ENCODE measurements at places on chromosomes 2 and 18. TPM values are rescaled to one million over a fixed set of nuclear protein-coding genes. Genes with fewer than 3 reads are reported as not detected.

DNA sequence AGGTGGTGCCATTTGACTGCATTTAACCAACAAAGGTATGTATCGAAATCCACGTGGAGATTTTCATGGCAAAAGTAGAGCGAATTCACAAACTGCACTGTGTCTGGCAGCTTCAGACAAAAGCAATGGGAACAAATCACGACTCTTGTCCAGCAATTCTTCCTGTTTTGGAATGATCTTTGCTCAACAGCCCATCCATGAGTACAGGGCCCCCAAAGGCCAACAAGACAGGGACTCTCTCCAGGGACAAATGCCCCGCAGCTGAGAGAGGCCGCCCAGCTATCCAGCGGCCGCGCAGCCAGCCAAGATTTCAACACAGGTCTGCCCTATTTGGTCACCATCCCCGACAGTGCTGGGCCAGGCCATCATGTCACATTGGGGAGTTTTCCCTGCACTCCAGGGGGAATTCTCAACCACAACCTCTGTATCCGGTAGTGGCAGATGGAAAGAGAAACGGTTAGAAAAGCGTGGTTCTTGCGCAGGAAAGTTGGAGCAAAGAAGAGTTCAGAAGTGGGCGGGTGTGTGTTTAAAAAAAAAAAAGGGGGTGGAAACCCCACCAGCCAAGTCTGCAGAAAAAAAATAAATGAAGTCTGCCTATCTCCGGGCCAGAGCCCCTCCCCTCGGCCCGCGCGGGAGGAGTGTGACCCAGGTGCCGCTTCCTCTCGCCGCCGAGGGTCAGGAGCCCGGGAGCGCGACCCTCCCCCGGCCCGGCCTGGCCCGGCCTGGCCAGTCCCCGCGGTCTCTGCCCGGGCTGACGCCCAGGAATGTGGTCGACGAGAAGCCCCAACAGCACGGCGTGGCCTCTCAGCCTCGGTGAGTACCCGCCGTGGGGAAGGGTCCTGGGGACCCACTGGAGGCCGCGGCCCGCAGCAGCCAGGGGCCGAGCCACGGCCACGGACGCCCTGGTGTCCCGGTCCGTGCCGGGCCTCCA is at the start of gene GYPC:
GYPC (plus strand) TSS at position 659 of the 931 bp plus-strand sequence; CDS start at position 765, 106 bp downstream.
- H3K4me1 ChIP-seq, result peaks cover 32% of the 10 kb centered on the region
- peaks cover 23% of the 10 kb centered on the region for H3K36me3 ChIP-seq
- peak within 1 kb of the TSS; percentile 97 for H3K27ac ChIP-seq
- no peaks in the 10 kb centered on the region for H3K27me3 ChIP-seq
- H3K4me3 ChIP-seq, result peak within 1 kb of the TSS; percentile 91
- DNase-seq, result peak; percentile 67

DNA sequence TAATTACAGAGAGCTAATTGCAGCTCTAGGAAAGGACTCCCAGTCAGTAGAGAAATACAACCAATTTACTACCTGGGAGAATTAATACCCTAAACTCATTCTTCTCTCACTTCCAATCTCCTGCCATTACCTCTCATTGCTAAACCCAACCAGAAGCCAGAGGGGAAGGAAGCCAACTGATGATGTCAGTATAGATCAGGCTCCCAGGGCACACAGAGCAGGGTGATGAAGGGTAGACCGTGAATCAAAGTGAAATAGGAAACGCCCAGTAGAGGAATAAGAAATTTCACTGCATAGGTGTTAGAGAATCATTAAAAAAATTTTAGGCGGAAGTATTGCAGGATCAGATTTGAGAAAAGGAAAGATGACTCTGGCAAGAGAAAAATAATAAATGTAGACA is 456.8 kb upstream of the NXPH2 start:
- no peak overlapping the region for H3K27ac ChIP-seq
- no peak for DNase-seq
- no peaks in the 10 kb centered on the region for H3K27me3 ChIP-seq
- H3K4me1 ChIP-seq, result no peaks in the 10 kb centered on the region

DNA sequence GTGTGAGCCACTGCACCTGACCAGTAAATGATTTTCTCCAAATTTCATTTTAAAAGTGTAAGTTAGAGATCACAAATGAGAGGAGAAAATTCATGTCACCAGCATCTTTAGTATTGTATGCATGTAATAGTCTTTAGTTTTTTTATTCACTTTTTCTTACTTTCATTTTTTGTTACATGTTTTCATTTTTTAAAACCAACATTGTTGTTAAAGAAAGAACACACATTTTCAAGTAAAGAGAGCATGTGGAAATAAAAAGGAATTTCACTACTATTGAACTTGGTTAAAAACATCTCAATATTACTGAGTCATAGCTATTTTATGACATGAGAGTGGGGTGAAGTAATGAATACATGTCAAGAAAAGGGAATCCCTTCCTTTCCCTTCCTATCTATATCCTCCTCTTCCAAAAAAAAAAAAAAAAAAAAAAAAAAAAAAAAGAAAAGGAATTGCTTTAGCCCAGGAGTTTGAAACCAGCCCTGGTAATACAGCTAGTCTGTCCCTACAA is 29.1 kb upstream of the PMAIP1 start:
- H3K27me3 ChIP-seq, result peaks cover 3% of the 10 kb centered on the region
- no peak overlapping the region for H3K27ac ChIP-seq
- no peak for DNase-seq
- H3K36me3 ChIP-seq, result no peaks in the 10 kb centered on the region

GRCh38 chr2:3512086-3512485 is 7.2 kb downstream of the ADI1 start:
- no peak overlapping the region for H3K27ac ChIP-seq
- H3K27me3 ChIP-seq, result no peaks in the 10 kb centered on the region
- H3K4me1 ChIP-seq, result peaks cover 7% of the 10 kb centered on the region
- peaks cover 69% of the 10 kb centered on the region for H3K36me3 ChIP-seq
- no peak overlapping the region for H3K4me3 ChIP-seq

GRCh38 chr2:64227603-64228125 is 83.4 kb upstream of the PELI1 start:
- peaks cover 38% of the 10 kb centered on the region for H3K4me1 ChIP-seq
- no peaks in the 10 kb centered on the region for H3K36me3 ChIP-seq
- DNase-seq, result no peak
- peak overlapping the region; percentile 88 for H3K4me3 ChIP-seq
- no peak overlapping the region for H3K27ac ChIP-seq
- H3K27me3 ChIP-seq, result peaks cover 2% of the 10 kb centered on the region

GRCh38 chr18:74115046-74115445 is 32.6 kb downstream of the FBXO15 start:
- H3K4me3 ChIP-seq, result no peak overlapping the region
- no peaks in the 10 kb centered on the region for H3K27me3 ChIP-seq
- H3K4me1 ChIP-seq, result no peaks in the 10 kb centered on the region
- no peak overlapping the region for H3K27ac ChIP-seq

DNA sequence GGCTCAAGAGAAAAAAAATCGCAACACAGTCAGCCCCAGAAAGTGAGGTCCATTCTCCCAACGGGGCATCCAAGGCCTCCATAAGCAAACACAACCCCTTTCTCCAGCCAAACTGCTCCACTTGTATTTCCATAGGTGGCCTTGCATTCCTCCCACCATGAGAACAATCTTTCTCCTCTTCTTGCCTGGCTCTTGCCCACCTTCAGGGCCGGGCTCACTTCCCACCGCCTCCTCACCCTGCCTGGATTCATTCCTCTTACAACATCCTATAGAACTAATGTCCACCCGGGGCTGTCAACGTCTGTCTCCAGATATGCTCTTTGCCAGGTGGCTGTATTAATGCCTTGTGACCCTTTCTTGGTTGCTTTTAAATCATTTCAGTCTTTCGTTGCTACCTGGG is 124.5 kb downstream of the SMAD7 start:
- DNase-seq, result no peak
- H3K4me3 ChIP-seq, result no peak overlapping the region
- peaks cover 19% of the 10 kb centered on the region for H3K4me1 ChIP-seq

DNA sequence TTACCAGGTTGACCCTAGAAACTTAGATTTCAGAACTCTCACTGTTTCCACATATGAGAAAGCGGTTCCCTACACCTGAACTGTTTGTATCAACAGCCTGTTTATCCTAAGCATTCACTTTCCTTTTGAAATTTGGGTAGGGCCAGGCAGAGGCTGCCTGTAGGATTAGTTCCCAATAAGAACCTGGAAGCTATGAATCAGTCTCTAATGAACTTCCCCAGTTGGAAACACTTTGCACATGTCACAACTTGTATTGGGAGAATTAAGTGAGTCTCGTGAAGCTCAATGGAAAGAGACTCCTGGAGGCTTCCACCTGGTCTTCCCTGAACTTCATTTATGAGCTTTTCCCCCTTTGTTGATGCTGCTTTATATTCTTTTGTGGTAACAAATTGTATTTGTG is 486.6 kb upstream of the HS6ST1 start:
- no peak for DNase-seq
- H3K4me1 ChIP-seq, result no peaks in the 10 kb centered on the region
- H3K27me3 ChIP-seq, result no peaks in the 10 kb centered on the region
- H3K4me3 ChIP-seq, result no peak overlapping the region
- H3K36me3 ChIP-seq, result no peaks in the 10 kb centered on the region

GRCh38 chr2:222448748-222449181 is 24.4 kb downstream of the SGPP2 start:
- H3K36me3 ChIP-seq, result peaks cover 12% of the 10 kb centered on the region
- H3K4me3 ChIP-seq, result no peak overlapping the region
- no peaks in the 10 kb centered on the region for H3K27me3 ChIP-seq
- H3K27ac ChIP-seq, result no peak overlapping the region
- peaks cover 18% of the 10 kb centered on the region for H3K4me1 ChIP-seq

GRCh38 chr2:27890924-27891672 is 569 bp downstream of the BABAM2 start:
- H3K27ac ChIP-seq, result peak overlapping the region; percentile 100
- H3K4me1 ChIP-seq, result peaks cover 69% of the 10 kb centered on the region
- H3K4me3 ChIP-seq, result peak overlapping the region; percentile 98
- peaks cover 3% of the 10 kb centered on the region for H3K27me3 ChIP-seq

- H3K27ac ChIP-seq, result peak overlapping the region; percentile 42
- DNase-seq, result peak; percentile 72
- H3K27me3 ChIP-seq, result no peaks in the 10 kb centered on the region
- H3K4me3 ChIP-seq, result peak overlapping the region; percentile 7
- peaks cover 18% of the 10 kb centered on the region for H3K4me1 ChIP-seq
- H3K36me3 ChIP-seq, result no peaks in the 10 kb centered on the region
Measured at GRCh38 chr2:237603718-237604362, 13.3 kb upstream of the RAB17 start.

DNA sequence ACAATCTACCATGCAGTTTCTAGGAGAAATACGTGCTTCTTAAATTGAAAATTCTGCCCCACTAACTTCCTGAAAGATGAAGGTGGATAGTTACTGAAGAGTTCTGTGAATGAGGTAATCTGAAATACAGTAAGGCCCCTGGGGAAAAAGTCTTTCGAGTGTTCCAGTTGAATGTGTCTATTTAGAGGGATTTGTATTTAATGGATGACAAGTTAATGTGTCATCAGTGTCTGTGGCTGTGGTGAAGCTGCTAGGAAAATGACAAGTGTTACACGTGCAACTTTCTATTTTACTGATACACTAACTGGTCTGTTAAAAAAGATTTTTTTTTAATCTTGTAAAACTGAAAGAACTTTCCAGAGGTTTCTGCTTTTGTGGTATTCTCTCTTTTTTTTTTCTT is 384.6 kb downstream of the STK39 start:
- H3K4me1 ChIP-seq, result peaks cover 12% of the 10 kb centered on the region
- peak; percentile 25 for DNase-seq
- no peak overlapping the region for H3K4me3 ChIP-seq
- no peak overlapping the region for H3K27ac ChIP-seq

- H3K27ac ChIP-seq, result peak overlapping the region; percentile 6
- H3K4me1 ChIP-seq, result peaks cover 36% of the 10 kb centered on the region
- peak overlapping the region; percentile 95 for H3K4me3 ChIP-seq
- H3K36me3 ChIP-seq, result peaks cover 5% of the 10 kb centered on the region
Measured at GRCh38 chr2:178111743-178112142, 494 bp upstream of the RBM45 start.

DNA sequence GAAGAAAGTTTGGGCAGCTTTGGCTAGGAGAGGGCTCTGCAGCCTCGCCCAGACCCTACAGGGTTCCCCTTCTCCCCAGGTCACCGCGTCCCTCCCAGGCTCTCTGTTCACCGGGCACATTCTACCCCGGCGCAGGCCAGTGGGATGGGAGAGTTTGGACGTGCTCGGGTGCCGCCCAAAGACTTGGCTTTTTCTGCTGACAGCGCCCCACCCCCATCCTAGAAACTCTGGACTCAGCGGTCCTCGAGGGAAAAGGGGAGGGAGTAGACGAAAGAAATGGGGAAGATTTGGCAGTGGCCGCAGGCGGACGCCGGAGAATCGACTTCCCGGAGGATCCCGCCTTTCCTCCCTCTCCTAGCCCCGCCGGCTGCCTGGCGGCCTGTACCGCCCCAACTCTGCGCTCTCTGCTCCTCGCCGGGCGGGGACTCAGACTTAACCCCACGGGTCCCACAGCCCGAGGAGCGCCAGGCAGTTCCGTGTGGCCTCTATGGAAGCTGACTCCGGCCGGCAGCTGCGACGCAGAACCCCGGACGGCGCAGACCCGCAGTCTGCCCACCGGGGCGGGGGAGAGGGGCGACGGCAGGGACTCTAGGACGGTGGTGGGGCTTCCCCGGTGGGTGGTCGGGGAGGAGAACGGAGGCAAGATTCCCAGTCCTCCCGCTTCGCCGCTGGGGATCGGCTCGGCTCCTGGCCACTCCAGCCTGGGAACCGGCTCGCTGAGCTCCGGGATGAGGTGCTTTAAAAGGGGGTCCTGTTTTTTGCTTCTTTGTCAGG is 863 bp upstream of the SIX2 start:
- H3K27me3 ChIP-seq, result peaks cover 76% of the 10 kb centered on the region
- peaks cover 32% of the 10 kb centered on the region for H3K4me1 ChIP-seq
- DNase-seq, result no peak
- no peak overlapping the region for H3K27ac ChIP-seq

- no peak for DNase-seq
- H3K27ac ChIP-seq, result no peak overlapping the region
- H3K4me1 ChIP-seq, result no peaks in the 10 kb centered on the region
- H3K27me3 ChIP-seq, result peaks cover 2% of the 10 kb centered on the region
Measured at GRCh38 chr2:118986738-118987137, 44.7 kb downstream of the MARCO start.

GRCh38 chr2:217927601-217928323 is 75.0 kb downstream of the TNS1 start:
- DNase-seq, result no peak
- H3K4me3 ChIP-seq, result no peak overlapping the region
- no peaks in the 10 kb centered on the region for H3K36me3 ChIP-seq
- H3K27ac ChIP-seq, result no peak overlapping the region
- no peaks in the 10 kb centered on the region for H3K4me1 ChIP-seq
- peaks cover 5% of the 10 kb centered on the region for H3K27me3 ChIP-seq

DNA sequence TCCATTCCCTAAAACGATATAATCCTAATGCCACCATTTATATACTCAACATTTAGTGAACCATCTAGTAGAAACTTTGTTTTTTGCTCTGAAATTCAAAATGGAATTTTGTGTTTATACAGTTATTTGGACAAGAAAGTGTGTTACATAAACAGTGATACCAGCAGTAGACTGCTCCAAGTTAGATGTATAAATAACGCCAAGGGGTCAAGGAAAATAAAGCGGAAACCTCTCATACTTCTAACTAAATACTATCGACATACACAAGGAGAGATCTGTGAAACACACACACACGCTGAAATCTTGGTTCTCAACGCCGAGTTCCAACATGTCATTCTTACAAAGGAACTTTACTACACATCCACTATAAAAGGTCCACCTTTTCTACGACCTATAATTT is 1.2 kb downstream of the TXNL1 start:
- H3K36me3 ChIP-seq, result peaks cover 24% of the 10 kb centered on the region
- peak overlapping the region; percentile 99 for H3K4me3 ChIP-seq
- peak overlapping the region; percentile 94 for H3K27ac ChIP-seq
- peaks cover 52% of the 10 kb centered on the region for H3K4me1 ChIP-seq

LYG2 gene
- not detected for total RNA-seq

ASB3 gene
- 21.1 TPM for total RNA-seq

GCG gene
- total RNA-seq, result not detected

MARCO gene
- not detected for total RNA-seq

POTEF gene
- total RNA-seq, result not detected

CXCR2 gene
- not detected for total RNA-seq

ASTL gene
- total RNA-seq, result 2.4 TPM

UGT1A6 gene
- not detected for total RNA-seq

LCT gene
- 0.05 TPM for total RNA-seq
